ENCODE measurements at places on chromosomes 2 and 18.

GRCh38 chr2:115746151-115746550 is 1303.7 kb downstream of the DPP10 start:
- no peak for DNase-seq

- DNase-seq = no peak
Observed at GRCh38 chr2:48584551-48584950, 33.1 kb upstream of the GTF2A1L start.

DNA sequence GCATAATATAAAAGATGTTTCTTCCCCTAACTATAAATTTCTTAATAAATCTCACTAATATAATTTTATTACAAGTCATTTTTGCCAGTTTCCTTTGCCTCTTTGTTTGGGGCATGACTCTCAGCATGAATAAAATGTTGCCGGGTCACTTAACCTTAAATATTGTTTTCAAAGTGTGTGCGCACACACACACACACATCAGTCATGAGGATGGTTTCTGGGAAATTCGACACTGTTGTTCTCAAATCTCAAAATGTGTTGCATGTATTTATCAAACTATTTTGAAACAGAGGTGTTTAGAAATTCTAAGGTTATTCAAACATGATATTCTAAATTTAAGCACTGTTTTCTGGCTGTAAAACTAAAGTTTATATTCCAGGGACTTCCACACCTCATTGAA is 31.5 kb downstream of the FAP start:
- no peak for DNase-seq

GRCh38 chr18:51753365-51754057 is 556.0 kb upstream of the MEX3C start:
- no peak for DNase-seq

GRCh38 chr2:65129286-65129825 is 550 bp downstream of the RAB1A start:
- no peak for DNase-seq

- no peak for DNase-seq
Observed at GRCh38 chr18:23300231-23300805, 152.8 kb upstream of the RIOK3 start.

DNA sequence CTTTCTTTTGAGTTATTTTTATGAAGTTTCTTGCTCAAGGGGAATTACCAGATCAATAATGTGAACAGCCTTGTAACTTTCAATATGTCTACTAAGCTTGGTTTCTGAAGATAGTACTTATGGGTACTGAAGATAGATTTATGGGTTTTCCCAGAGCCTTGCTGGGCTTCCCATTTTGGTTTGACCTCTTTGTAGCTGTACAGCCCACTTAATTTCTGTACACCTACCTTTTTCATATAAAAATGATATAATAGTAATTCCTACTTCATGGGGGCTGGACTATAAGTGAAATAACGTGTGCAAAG is 22.2 kb downstream of the IL1R2 start:
- DNase-seq = no peak

- no peak for DNase-seq
Observed at GRCh38 chr2:166411473-166412230, 35.9 kb upstream of the SCN9A start.

GRCh38 chr2:211371465-211371864 is 815.1 kb downstream of the CPS1 start:
- no peak for DNase-seq

DNA sequence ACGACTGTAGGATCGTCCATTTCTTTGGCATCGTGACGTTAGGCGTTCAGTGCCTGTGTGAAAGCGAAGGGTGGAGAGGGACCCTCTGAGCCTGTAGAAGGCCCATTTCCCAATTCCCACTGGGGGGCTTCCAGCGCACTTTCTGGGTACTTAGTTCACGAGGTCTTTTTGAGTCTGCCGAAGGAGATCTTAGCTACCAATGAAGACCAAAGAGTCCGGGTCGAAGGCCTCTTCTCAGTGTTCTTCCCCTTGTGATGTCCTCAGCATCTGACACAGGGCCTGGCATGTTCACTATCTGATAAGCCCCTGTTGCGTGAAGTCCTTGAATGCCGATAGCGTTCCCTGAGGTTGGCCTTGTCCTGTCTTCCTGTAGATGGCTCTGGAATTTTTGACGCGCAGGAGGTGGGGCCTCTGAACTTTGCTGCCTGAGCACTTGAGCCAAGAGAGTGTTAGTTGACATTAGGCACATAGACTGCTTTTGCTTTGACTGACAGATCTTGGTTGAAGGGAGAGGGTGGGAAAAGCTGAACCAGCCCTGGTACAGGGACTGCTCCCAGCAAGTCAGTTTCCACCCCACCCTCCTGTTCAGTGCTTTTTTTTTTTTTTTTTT is 52.8 kb downstream of the LDLRAD4 start:
- DNase-seq = peak; percentile 6

DNA sequence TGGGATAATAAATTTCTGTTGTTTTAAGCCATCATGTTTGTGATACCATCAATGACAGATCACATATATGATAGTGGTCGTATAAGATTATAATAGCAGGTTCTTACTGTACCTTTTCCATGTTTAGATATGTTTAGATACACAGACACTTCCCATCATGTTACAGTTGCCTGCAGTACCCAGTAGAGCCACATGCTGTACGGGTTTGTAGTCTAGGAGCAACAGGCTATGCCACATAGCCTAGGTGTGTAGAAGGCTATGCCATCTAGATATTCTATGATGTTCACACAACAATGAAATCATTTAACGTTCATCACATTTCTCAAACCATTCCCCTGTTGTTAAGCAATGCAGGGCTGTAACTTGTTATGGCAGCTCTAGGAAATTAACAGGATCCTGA is 132.9 kb upstream of the SH3BP4 start:
- DNase-seq = no peak

DNA sequence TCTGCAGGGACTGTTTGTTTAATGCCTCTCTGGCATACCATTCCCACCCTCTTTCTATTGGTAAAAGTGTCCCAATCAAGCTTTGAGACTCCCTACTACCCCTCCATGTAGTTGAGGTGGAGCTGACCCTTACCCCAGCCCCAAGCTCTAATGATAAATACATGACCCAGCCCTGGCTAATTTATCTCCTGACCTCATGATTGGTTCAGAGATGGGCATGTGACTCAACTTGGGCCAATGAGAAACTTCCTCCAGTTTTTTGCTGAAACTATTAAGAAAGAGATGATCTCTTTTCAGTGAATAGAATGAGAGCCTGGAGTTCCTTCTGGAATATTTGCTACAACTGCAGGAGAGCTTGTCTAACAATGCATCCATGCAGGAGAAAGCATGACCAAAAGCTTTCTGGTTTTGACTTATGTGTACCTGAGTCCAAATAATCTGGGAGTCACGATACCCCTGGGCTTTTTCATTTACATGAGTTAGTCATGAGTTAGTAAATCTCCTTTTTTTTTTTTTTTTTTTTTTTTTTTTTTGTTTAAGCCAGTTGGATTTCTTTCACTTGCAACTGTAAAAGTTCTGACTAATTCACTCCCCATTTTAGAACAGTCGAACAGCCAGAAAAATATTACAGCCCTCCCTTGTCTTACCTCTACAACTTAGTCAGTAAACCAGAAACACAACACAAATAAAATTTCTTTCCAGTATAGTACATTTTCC is 66.5 kb upstream of the TLK1 start:
- no peak for DNase-seq

DNA sequence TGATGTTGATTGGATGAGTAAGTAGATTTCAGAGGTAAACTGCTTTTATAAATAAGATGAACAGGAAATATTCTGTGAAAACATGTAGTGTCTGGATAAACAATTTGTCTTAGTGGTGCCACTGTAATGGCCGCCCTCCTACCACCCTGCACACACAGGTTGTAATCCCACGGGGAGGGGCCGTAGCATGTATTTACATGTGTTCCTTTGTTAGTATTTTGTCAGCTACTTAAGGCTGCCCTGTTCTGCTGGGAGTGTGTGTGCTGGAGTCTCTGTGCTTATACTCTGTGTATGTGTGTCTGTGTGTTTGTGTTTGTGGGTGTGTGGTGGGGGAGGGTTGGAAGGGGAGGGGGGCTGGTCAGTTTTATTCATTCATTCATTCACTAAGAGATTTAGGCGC is 5.1 kb downstream of the TSHZ1 start:
- DNase-seq = no peak

DNA sequence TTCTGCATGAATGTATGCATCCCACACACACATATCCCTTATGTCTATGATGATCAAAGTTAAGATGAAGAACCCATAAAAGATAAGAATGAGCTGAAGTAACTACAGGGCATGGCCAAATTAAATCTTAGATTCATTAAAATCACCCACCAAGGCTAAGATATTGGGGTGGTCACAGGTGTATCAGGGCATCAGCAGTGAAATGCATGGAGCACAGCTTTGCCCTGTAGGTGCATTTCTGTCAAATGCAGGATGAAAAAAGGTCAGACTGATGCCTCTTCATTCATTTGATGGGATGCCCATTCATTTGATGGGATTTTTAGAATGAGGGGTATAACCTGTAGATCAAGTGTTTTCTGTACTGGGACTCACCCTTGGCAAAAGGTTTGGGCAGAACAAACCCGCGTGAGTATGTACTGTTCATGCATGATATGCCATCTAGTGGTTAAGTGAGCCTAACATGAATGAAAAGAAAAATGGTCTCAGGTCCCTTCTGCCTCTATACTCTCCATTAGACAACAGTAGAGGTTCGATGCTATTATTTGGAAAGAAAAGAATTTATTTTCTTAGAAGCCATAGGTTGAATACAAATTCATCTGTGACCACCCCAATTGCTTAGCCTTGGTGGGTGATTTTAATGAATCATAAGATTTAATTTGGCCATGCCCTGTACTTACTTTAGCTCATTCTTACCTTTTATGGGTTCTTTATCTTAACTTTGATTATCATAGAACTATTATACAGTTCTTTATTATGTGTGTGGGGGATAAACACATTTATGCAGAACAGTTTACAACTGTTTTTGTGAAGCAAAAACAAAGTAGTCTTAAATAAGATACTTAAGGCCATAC is 43.2 kb upstream of the NOSTRIN start:
- peak; percentile 20 for DNase-seq

- peak; percentile 73 for DNase-seq
Observed at GRCh38 chr18:23935804-23936203, 78.8 kb upstream of the TTC39C start.

DNA sequence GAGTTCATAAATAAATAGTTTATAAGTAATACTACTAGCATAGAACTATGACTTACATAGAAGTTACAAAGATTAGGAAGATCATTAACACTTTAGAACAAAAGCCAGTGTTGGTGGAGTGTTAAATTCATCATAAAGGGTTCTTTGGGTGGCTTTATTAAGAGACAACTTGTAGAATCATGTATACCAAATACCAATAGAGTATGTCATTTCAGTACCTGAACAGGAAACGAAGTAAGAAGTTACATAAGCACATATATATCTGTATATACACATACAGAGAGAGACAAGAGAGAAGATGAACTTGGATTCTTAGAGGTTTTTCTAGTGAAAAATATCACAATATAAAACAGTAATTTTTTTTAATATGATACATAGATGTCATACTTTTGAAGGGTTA is 82.5 kb upstream of the OTX1 start:
- no peak for DNase-seq

DNA sequence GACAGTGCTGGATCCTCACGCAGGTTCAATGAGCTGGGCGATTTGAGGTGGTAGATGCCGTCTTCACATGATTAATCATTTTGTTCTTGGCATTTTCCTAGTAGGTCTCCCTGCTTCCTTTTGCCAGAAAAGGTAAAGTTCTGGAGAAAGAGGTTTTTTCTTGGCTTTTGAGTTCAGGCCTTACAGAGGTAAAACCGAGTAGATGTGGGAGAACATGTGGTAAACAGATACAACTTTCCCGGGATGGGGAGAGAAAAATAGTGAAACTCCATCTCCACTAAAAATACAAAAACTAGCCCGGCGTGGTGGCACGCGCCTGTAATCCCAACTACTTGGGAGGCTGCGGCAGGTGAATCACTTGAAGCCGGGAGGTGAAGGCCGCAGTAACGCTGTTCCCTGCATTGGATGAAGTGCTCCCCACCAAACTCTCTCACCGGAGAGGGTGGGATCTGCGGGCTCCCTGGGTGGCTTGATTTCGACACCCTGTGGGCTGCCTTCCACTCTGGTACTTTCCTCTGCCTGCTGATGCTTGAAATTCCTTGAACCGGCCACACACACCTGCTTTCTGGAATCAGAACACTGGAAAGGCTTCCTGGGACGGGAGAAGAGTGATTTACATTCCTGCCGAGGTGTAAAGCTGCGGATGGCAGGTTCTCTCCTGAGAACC is 88.8 kb downstream of the ACTR3 start:
- DNase-seq = no peak

GRCh38 chr2:18445433-18446320 is 114.8 kb downstream of the RDH14 start:
- DNase-seq = no peak

GRCh38 chr2:146388757-146389156 is 1456.1 kb upstream of the ACVR2A start:
- DNase-seq = no peak

DNA sequence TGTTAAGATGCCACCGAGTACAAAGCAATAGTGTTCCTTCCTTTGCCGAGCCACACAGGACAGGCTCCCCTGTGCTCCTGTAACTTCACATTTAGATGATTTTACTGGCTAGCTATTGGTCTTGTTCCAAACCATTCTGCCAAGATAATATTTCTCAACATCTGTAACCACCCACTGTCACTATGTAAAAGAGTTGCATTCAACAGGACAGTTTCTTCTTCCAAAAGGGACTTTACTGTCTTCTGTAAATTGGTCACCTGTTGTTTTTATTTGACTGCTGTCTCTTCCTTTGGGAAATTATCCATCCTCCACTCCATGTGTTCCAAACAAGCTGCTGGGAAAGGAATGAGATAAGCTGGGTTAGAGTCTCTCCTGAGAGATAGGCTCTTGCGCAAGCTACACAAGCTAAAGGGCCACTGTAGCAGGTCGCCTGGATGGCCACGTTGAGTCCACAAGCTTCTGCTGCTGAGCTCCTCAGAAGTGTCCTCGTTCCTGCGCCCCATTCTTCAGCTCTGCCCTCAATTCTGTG is 14.4 kb upstream of the BZW1 start:
- no peak for DNase-seq

DNA sequence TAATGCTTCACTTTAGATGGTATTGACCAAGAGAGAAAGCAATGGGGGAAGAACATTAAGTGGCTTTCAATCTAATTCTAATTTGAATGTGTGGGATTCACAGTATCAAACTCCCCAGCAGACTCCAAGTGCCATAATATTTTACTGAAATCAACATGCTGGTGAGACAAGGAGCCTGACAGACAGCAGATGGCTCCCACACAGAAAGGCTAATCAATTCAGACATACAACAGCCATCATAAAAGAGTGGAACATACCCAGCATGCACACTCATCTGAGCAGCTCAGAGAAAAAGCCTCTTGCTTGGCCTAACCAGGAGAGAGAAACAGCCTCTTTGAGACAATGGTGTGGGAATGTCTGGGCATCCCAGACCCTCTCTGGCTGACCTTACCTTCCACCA is 186.5 kb upstream of the SKOR2 start:
- DNase-seq = no peak
